CD4-positive, alpha-beta T cell (primary cell): ENCODE measurements at places on chromosomes 16 and 17.
A peak's percentile ranks its signal among the peaks of the same experiment; 100 is the strongest.

DNA sequence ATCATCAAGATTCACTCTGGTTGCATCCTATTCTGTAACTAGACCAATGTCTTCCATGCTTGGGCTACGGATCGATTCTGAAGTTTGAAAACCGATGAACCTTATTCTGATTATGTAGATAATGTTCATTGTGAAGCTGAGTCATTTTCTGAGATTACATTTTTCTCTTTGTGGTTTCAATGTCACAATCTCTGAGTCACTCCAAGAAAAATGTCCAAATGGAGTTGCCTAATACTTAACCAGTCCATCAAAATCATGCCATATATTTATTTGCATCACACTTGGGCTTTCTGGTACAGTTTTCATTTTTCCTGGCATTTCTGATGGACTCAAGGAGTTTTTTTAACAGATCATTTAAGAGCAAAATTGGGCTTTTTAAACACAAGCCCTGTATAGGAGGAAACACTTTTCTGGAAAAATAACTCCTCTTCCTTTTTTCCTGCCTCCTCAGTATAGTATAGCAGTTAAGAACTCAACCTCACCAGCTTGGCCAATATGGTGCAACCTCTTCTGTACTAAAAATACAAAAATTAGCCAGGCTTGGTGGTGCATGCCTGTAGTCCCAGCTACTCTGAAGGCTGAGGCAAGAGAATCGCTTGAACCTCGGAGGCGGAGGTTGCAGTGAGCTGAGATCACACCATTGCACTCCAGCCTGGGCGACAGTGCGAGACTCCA lies 17.5 kb downstream of the CACNG3 start:
- no peak for DNase-seq

DNA sequence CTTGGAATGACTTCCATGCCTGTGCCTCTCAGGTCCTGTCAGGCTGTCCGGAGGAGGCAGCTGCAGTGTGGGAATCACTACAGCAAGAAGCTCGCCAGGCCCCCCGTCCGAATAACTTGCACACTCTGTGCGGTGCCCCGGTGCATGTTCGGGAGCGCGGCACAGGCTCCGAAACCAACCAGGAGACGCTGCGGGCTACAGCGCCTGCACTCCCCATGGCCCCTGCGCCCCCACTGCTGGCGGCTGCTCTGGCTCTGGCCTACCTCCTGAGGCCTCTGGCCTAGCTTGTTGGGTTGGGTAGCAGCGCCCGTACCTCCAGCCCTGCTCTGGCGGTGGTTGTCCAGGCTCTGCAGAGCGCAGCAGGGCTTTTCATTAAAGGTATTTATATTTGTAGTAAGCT lies 1.3 kb downstream of the NRN1L start:
- no peak for DNase-seq

- no peak for DNase-seq
Measured at GRCh38 chr16:80299416-80299815, 241.4 kb upstream of the DYNLRB2 start.

DNA sequence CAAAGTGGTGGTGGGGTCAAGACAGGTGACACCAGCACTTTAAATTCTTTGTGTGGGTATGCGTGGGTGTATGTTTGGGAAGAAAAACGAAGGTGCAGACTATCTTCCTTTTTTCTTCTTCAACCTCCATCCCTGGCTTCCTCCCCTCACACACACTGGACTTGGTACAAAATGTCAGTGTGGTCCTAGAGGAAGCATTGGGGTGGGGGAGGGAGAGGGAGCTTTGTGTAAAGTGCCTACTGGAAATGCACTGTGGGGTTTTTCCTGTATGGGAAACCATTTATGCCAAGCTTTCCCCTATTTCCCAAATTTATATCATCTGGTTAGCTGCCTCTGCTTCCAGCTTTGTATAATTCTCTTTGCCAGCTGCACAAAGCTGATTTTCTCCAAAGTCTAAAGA lies 44.4 kb downstream of the SLFN12L start:
- DNase-seq = no peak

- no peak for DNase-seq
Measured at GRCh38 chr16:19066988-19067348, 446 bp upstream of the COQ7 start.

DNA sequence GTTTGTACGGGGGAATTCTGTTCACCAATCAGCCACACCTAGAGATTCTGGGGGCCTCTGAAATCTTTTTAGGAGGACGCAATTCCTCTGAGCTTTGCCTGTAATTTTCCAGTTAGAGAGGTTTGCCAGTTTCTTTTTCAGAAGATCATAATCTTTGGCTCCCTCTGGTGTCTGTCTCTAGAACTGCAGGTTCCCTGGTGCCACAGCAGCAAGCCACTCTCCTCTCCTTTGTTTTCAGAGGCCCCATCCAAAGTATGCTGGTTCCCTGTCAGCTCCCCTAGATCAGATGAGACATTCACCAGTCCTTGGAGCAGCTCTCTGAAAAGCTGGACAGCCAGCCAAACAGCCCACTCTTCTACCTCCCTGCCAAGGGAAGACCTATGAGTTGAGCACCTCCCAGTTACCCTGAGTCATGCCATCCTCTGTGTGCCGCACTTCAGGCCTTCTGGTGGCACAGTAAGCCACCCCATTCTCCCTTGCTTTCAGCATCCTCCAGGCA lies 36.1 kb downstream of the RNF112 start:
- DNase-seq = peak; percentile 53

DNA sequence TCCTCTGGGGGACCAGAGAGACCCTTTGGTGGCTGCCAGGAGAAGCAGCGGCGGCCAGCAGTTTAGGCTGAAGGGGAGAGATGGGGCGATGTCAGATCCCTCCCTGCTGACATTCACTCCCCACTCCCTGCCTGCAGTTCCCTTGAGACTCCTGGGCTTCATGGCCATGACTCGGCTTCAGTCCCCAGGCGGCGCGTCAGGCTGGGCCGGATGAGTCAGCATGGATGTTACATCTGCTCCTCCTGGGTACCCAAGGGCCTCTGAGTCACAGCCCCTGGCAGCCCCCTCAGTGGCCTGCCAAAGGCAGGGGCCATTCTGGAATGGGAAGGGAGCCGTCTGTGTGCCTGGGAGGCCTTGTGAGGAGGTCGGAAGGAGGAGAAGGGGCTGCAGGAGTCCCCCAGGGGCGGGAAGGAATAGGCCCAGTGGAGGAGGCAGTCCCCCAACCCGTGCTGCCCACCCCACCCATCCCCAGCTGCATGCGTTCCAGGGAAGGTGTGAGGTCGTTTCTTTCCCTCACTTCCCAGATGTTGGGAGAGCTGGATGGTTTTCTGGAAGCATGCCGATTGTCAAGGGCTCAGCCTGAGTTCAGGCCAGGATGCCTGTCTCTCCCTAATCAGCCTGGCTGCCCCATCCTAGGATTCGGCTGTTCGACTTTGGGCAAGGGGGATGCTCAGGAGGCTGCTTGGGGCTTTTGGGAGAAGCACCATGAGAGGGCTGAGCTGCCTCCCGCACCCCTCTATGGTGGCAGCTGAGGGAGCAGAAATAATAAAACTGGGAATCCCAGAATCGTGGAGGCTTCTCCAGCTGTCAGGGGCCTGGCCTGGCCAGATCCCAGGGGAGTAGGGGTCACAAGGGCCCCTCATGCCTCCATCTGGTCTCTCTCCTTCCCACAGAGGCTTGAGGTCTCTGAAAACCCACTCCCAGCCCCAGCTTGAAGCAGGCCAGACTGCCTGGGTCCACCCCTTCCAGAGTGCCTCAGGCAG lies 9.7 kb downstream of the RHBDL3 start:
- no peak for DNase-seq
